Hematopoietic multipotent progenitor cell (in vitro differentiated cells): ENCODE measurements at places on chromosomes 6 and 20.

DNA sequence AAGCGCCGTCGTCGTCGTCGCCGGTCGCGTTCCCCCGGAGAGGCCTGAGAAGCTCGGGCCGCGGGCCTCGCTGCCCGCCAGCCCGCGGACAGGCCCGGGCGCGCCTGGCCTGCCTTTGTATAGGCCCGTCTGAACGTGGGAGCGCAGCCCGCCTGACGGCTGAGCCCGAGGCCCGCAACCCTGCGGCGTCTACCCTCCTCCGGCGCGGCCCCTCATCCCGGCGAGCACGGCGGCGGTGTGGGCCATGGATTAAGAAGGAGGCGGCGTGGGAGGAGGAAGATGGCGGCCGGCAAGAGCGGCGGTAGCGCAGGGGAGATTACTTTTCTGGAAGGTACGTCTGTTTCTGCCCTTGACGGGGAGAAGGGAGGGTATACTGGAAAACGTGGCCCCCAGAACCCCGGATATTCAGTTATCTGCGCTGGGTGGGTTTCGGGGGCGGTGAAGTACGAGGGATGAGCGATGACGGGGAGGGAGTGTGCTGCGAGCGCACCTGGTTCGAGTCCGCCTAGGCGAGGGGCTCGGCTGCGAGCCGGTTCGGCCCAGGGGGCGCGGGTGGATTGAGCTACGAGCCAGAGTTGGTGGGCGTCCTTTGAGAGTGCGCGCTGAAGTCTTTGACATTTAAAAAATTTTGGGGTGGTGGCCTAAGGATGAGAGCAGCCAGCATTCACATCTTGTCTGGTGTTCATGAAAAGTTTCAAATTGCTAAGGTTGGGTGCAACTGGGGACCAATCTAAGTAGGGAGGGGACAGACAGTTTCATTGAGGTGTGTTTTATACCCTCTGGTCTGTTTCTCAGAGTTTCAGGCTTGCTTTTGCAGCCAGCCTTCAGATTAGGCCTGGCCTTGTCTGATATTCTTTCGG lies 796 bp downstream of the SENP6 start:
- DNase-seq, result no peak

- no peak for DNase-seq
These were observed 42.0 kb downstream of the SLC2A12 start for GRCh38 chr6:134010400-134010799.

- DNase-seq, result no peak
These were observed 7.0 kb upstream of the PTPRA start for GRCh38 chr20:2866236-2866635.

- no peak for DNase-seq
These were observed 201.0 kb upstream of the FOXQ1 start for GRCh38 chr6:1110941-1111349.

GRCh38 chr6:107991061-107991460 lies 33.1 kb upstream of the SEC63 start:
- DNase-seq, result no peak

DNA sequence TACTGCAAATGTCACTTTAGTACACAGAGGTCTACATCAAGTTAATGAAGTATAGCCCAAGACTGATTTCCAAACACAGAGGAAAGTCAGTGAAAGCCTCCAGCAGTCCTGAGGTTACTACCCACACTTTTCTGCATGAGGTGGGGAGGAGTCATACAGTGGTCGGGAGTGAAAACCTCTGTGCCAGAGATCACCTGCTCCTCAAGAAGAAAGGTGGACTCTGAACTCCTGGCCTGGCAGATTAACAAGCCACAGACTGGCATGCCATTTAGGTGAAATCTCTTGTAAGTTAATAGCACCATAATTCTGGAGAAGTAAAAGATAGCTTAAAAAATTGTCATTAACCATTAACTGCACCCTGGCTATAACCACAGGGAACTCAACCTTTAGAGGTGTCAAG lies 125.0 kb upstream of the LAMP5 start:
- DNase-seq, result no peak

GRCh38 chr6:132513831-132514545 lies 1.1 kb upstream of the STX7 start:
- no peak for DNase-seq

- DNase-seq, result no peak
These were observed 694 bp upstream of the FAM120B start for GRCh38 chr6:170305805-170306323.

- DNase-seq, result no peak
These were observed 7.2 kb downstream of the FAM120B start for GRCh38 chr6:170313716-170314295.

DNA sequence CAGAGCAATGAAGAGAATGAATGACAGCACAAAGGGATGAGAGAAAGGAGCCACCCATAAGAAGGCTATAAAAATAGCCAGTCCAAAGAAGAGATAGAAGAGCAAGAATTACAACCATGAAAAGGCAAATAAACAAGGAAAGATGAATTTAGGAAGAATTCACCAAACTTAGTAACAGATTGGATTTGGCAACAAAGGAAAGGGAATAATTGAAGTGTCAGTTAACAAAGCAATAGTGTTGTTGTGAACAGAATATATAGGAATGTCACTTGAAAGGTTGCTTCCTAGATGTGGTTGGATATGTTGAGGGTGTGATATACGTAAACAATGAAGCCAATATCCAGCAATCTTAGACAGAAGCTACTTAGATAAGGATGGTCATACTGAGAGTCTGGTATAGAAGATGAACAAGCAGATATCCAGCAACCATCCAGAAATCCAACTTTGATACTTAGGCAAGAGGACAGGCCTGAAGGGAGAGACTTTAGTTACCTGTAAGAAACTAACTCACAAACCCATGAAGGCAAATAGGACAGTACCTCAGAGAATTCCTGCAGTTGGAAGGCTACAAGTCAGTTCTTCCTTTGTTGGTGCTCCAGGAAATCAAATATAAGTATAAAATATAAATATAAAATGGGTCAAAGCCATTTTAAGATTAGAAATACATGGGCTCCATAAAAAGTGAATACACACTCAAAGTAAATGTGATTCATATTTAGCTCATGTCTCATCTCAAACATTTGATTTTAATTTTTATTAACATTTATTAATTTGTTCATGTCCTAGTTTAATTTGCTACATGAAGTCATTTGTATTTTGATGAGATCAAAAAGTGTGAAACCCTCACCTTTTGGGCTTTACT lies 106.5 kb downstream of the HFE start:
- DNase-seq, result no peak

DNA sequence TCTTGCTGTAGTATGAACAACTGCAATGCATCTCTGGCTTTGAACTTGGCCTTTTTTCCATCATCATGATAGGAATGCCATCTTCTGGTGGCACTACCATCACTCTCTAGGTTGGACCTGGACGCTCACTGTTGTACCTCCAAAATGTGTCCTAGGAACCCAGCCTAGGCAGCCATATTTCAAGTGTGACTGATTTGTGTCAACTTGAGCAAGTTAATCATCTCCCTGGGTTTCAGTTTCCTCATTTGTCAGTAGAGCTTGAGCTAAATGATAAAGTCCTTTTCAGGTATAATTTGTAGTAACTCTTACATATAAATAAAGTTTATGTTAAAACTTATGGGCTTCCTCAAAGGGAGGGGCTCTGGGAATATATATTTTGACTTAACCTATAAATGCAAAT lies 241.7 kb upstream of the CEP162 start:
- no peak for DNase-seq

- DNase-seq, result no peak
These were observed 2.0 kb downstream of the SOX4 start for GRCh38 chr6:21595285-21596144.

GRCh38 chr20:64224351-64225170 lies 31.0 kb upstream of the PCMTD2 start:
- DNase-seq, result no peak

GRCh38 chr20:25328954-25329498 lies 61.6 kb downstream of the ABHD12 start:
- DNase-seq, result no peak

- DNase-seq, result no peak
These were observed 5.4 kb downstream of the CITED2 start for GRCh38 chr6:139369068-139369467.

DNA sequence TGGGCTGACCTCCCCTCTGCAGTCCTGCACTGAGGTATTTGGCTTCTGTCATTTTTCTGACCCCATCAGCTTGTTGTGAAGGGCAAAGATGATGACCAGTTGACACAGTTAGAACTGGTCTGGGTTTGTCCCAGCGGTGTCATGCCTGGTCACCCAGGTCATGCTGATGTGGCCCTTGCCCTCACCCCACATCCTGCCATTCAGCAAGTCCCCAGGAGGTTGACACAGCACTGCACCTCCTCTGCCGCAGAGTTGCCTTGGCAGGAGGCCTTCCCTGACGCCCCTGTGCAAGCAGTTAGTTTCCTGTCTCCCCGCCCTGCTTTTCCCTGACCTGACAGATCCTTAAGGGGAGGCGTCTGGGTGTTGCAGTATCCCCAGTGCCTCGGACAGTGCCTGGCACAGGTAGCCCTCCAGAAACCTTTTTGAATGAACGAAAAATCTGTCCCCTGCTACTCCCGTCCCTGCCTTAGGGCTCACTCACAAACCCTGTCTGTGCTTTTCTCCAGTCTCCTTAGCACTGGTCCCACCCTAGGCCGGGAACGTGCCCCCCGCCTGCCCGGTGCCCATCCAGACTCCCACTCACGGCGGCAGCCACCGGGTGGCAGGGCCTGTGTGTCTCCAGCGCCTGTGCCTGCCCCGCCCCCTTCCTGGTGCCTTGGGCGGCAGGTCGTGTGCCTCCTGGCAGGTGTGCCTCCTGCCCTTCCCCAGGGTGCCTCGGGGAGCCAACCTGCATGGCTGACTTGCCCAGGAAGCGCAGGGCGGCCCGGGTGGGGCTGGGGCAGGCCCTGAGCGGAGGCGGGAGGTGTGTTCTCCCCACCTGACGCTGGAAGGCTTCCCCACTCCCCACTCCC lies 146.3 kb upstream of the RNF24 start:
- peak; percentile 21 for DNase-seq

DNA sequence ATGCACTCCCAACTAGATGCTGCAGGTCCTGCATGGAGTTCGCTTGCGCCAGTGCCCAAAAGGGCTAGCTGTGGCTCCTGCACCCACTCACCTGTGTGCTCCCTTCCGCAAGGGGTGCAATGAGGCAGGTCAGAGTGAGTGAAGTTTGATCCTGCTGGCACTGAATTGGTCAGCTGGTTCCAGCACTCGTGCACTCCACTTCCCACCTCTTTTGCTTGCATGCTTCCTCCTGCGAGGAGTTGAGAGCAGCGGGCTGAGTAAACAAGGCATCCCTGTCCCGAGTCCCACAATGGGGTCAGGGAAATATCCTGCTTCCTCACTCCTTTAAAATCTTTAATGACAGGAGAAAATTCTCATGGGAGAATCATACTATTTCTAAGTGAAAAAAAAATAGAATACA lies 86.2 kb downstream of the LCA5 start:
- DNase-seq, result no peak

- DNase-seq, result no peak
These were observed 58.8 kb upstream of the ZNF831 start for GRCh38 chr20:59104831-59105230.

GRCh38 chr6:16717275-16717942 lies 43.9 kb downstream of the ATXN1 start:
- no peak for DNase-seq

- DNase-seq, result no peak
These were observed 31.6 kb upstream of the CSNK2A1 start for GRCh38 chr20:575230-575629.

DNA sequence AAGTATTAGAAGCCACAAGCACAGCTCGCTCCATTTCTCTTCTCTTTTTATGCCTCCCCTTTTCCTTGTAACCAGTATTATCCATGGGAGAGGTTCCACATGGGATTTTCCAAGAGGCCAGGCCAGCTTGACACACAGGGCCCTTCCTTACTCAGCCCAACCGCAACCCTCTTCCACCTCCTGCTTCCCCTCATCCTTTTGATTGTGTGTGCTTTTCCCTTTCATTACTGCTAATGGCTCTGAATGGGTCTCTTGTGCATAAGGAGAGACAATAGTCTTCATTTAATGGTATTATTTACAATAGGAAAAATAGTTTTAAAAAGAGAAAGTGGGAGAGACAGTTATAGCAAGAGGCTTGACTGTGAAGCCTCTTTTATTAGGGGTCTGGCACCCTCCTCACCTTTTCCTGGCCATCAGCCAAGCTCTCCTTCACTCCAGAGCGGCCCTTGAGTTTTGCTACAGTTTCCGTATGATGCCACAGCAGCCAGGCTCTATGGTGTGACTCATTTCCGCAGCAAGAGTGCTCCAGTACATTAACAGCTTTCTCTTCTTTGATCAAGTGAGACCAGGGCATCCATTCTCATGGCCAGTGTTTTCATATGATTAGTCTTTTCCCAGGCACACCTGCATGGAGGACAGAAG lies 579.5 kb downstream of the TFAP2B start:
- DNase-seq, result no peak

DNA sequence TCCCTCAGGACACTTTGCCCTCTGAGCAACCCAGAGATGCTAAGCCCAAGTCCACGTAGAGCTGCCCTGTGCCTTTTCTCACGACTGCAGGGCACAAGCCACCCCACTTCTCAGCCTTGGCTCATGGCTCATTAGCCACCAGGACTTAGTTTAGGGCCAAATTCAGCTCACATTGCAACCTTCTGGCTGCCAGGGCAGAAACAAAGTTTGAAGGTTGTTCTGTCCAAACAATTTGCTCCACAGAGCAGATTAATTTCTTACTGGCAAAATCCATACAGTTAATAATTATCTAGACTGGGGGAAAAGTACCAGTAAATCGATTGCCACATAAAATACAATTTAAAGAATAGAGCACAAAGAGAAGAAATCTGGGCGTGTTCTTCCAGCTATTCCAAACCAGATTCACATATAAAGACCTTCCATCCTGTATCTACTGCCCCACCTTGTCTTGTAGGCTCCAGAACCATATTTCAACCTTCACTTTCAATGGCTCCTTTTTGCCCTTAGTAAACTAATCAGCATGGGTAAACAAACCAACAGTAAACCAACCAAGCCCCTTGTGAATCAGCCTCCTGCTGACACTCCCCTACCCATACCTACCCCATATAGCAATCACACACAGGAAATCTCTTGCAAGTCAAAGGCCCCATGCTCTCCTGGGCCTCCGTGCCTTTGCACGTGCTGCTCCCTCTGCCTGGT lies 101.9 kb downstream of the QRSL1 start:
- no peak for DNase-seq

GRCh38 chr6:14727494-14728395 lies 518.1 kb upstream of the JARID2 start:
- DNase-seq, result no peak

DNA sequence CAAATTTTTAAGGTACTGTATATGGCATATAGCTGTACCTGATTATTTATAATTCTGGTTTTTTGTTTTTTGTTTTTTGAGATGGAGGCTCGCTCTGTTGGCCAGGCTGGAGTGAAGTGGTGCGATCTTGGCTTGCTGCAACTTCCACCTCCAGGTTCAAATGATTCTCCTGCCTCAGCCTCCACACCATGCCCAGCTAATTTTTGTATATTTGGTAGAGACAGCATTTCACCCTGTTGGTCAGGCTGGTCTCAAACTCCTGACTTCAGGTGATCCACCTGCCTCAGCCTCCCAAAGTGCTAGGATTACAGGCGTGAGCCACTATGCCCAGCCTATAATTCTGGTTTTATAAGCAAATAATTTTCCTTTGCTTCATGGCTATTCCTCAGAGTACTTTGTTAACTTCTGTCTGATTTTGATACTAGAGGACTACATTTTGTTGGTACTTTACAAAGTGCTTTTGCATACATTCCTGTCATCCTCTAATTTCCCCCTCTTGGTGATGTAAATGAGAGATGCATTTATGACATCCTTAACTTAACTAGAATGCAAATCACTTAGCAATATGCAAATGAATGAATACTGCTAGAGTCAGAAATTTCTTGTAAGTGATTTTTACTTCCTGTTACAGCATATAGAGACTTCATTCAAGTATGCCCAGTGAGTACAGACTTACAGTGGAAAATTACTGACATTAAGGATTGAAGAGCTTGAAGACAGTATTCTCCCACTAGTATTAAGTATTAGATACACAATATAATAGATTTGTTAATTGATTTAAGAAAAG lies 35.7 kb upstream of the ARID1B start:
- no peak for DNase-seq
